Glutamatergic neuron (in vitro differentiated cells): ENCODE measurements at places on chromosomes 3 and 15.

DNA sequence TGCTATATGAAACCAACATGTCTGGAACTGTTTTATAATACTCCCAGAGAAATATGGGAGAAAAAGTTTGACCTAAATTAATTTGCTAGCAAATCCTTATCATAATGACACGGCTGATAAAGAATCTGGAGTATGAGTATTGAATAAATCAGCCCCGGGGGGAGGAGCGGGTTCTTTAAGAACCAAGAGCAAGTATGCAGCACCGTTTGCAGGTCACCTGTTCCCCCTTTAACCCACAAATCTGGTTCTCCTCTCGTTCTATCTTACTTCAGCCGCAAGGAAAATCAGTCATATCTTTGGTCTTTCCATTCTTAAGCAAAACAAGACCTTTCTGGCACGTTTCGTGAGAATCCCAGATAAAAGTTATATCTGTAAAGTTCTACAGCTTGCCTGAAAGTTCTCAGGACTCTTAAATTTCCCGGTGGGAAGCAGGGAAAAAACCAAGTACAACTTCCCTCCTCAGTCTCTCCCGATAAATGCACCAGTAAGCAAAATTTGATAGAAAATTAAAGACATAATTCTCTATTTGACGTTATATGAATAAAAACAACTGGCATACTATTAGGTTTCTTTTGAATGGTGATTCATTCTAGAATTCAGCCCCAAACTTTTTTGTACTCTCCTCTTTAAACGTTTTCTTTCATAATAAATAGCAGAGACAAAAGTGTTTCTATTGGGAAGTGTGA lies 348.6 kb downstream of the ZBBX start:
- no peak overlapping the region for H3K27ac ChIP-seq
- H3K36me3 ChIP-seq = no peaks in the 10 kb centered on the region
- H3K27me3 ChIP-seq = no peaks in the 10 kb centered on the region
- no peak for DNase-seq

- H3K27me3 ChIP-seq = peaks cover 15% of the 10 kb centered on the region
- H3K36me3 ChIP-seq = no peaks in the 10 kb centered on the region
- peaks cover under 1% of the 10 kb centered on the region for H3K4me1 ChIP-seq
- DNase-seq = no peak
Measured at GRCh38 chr3:129007792-129008191, 6.7 kb downstream of the EFCC1 start.

GRCh38 chr3:143755978-143756377 lies 92.3 kb downstream of the SLC9A9 start:
- H3K4me1 ChIP-seq = peaks cover 8% of the 10 kb centered on the region
- DNase-seq = no peak
- H3K36me3 ChIP-seq = no peaks in the 10 kb centered on the region
- no peak overlapping the region for H3K27ac ChIP-seq
- no peak overlapping the region for H3K4me3 ChIP-seq

DNA sequence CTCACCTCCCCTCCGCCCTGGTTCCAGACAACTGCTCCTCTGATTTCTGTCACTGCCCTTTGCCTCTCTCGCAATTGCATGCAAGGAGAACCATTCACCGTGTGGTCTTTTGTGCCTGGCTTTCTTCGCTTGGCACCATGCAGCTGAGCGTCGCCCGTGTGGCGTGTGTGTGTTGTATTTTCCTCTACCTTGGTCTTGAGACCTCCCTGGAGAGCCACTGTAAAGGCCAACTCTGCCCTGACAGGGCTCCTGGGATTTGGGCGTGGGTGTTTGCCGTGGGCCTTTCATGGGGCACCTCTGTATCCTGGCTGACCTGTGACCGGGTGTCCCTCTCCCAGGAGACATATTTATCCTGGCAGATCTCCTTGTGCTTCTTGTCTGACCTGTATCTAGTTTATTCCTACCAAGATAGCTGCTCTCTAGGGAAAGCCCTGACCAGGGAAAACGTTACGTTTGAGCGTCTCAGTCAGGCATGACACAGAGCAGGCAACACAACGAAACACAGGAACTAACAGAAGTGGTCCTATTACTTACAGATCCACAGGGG lies 2.0 kb upstream of the PIGZ start:
- peaks cover 17% of the 10 kb centered on the region for H3K36me3 ChIP-seq
- H3K4me1 ChIP-seq = peaks cover 2% of the 10 kb centered on the region
- no peak for DNase-seq
- peak overlapping the region; percentile 55 for H3K27ac ChIP-seq
- peaks cover 24% of the 10 kb centered on the region for H3K27me3 ChIP-seq

DNA sequence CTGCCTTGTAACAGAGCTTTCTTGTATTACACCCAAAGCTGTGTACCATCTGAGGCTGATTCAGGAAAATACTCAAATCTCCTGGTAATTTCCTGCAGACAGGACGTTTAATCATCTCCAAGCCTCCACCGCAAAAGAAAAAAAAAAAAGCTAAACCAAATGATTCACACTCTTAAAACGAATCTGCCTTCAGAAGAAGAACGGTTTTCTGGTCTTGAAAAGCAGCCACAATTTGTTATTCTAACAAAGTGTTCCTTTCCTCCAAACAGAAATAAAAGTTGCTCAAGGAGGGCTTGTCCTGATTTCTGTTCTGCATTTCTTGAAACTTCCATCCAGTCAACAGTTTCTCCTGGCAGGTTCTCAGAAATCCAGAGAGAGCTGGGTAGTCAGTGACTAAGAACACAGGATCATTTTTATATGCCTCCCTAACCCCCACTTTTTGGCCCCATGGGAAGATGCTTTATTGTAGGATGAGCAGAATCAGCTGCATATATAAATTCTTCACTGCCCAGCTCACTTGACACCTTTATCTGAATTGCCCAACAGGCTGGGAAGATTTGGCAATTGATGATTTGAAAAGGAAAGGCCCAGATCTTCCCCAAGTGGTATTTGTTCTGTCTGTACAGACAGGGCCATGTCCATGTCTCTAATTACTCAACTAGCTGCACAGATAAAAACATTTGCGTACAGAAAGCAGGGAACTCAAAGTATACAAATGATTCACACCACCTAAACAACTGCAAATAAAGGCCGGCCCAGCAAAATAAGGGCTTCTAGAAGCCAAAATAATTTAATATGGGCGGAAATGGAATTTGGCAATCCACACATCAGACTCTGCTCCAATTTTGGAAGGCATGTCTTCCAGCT lies 41.0 kb upstream of the PRICKLE2 start:
- H3K27me3 ChIP-seq = no peaks in the 10 kb centered on the region
- peak overlapping the region; percentile 36 for H3K4me3 ChIP-seq
- H3K4me1 ChIP-seq = peaks cover 14% of the 10 kb centered on the region
- no peak overlapping the region for H3K27ac ChIP-seq
- DNase-seq = no peak
- H3K36me3 ChIP-seq = no peaks in the 10 kb centered on the region

- no peaks in the 10 kb centered on the region for H3K36me3 ChIP-seq
- no peak overlapping the region for H3K27ac ChIP-seq
- H3K4me1 ChIP-seq = no peaks in the 10 kb centered on the region
- H3K27me3 ChIP-seq = no peaks in the 10 kb centered on the region
- H3K4me3 ChIP-seq = no peak overlapping the region
- no peak for DNase-seq
Measured at GRCh38 chr3:411226-411625, 214.7 kb downstream of the CHL1 start.

DNA sequence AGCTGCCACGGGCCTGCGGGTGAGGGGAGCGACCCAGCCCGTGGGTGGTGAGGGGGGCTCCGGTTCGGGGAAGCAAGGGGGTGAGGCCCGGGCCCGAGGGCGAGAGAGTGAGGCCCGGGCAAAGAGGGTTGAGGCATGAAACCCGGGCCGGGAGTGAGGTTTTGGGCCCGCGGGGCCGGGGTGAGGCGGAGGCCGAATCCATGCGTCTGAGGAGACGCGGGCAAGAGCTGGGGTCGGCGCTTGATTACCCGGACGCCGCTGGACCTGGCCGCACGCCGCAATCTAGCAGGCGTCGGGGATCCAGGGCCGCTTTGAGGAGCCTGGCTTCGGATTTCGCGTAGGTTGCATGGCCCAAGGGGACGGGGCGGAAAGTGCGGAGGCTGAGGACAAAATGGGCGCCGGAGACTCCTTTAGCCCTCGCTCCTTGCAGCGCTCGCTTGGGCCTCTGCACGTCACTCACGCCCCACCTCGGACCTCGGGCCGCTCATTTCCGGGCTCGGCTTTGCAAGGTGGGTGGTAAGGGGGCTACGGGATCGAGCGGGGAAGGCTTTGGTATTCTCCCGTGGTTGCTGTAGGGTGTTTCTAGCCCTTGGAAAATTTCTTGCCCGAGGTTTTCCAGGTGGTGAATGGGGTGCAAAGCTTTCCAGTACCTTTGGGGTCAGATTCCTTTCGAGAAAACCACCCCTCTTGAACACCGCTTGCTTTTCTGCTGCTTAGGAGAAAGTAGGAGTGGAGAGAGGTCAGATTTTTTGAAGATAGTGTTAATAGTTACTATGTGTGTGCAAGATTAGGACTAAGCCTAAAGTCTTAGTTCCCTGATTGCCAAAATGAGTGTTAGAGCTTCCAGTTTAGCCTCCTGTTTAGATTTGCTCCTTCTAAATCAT lies 827 bp downstream of the SLC25A36 start:
- H3K27me3 ChIP-seq = peaks cover 10% of the 10 kb centered on the region
- no peaks in the 10 kb centered on the region for H3K36me3 ChIP-seq
- H3K27ac ChIP-seq = peak overlapping the region; percentile 98
- H3K4me1 ChIP-seq = peaks cover 28% of the 10 kb centered on the region

GRCh38 chr3:22269831-22270230 lies 518.8 kb upstream of the ZNF385D start:
- H3K4me1 ChIP-seq = no peaks in the 10 kb centered on the region
- no peak overlapping the region for H3K27ac ChIP-seq
- no peak for DNase-seq
- no peaks in the 10 kb centered on the region for H3K36me3 ChIP-seq
- no peak overlapping the region for H3K4me3 ChIP-seq

DNA sequence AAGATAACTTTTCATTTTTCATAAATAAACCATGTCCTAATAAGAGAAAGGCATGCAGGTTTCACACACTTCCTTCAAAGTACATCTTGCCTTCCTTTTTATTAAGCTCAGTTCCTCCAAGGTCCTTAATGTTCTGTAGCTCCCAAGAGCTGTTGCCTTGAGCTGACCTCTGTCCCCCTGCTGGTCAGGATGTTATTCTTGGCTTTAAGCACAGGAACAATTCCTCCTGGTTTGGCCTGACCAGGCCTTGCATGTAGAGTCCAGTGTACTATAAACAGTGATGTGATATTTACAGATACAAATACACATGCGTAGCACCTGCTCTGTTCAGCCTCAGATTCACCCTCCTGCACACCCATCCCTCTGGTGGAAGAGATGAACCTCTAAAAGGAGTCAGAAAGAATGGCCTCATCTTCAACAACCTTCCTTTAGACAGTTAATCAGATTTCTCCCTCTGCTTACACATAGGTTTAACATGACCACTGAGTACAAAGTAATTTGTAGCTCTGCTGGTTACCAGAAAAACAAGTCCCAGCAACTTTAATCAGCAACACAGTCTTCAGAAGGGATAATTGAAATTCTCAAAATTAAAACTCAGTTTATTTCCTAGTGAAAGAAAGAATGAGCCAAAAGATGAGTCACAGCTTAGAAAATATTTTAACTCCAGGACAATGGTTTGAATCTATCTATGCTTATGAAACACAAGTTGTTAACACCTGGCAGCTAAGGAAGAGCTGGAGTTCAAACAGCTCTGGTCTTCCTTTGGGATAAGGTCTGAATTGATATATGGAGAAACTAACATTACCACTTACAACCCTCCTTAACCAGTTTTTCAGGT lies 46.5 kb downstream of the PTPN9 start:
- H3K36me3 ChIP-seq = no peaks in the 10 kb centered on the region
- H3K4me3 ChIP-seq = no peak overlapping the region
- peak overlapping the region; percentile 87 for H3K27ac ChIP-seq
- peak; percentile 38 for DNase-seq
- H3K4me1 ChIP-seq = peaks cover 28% of the 10 kb centered on the region

DNA sequence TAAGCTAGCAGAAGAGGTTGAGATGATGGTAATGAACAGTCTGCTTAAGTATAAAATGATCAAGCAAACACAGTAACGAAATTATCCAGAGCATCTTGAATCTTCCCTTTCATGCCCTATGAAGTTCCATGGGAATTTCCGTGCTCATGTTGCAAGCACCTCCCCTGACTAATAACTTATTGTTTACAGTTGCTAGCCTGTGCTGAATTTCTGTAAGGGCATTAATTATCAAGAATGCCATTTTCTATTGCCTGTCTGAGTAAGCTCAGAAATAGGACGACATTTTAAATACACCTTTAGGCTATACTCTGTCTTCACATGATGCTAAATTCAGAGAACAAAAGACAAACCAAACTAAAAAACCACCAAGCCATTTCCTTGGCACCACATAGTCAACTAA lies 257.5 kb upstream of the LRTM1 start:
- no peaks in the 10 kb centered on the region for H3K4me1 ChIP-seq
- no peak for DNase-seq
- no peaks in the 10 kb centered on the region for H3K36me3 ChIP-seq
- no peak overlapping the region for H3K27ac ChIP-seq

GRCh38 chr3:27326202-27326601 lies 43.0 kb downstream of the NEK10 start:
- no peak overlapping the region for H3K4me3 ChIP-seq
- H3K27me3 ChIP-seq = peaks cover 3% of the 10 kb centered on the region
- peaks cover 7% of the 10 kb centered on the region for H3K36me3 ChIP-seq
- DNase-seq = no peak
- H3K27ac ChIP-seq = no peak overlapping the region
- no peaks in the 10 kb centered on the region for H3K4me1 ChIP-seq

DNA sequence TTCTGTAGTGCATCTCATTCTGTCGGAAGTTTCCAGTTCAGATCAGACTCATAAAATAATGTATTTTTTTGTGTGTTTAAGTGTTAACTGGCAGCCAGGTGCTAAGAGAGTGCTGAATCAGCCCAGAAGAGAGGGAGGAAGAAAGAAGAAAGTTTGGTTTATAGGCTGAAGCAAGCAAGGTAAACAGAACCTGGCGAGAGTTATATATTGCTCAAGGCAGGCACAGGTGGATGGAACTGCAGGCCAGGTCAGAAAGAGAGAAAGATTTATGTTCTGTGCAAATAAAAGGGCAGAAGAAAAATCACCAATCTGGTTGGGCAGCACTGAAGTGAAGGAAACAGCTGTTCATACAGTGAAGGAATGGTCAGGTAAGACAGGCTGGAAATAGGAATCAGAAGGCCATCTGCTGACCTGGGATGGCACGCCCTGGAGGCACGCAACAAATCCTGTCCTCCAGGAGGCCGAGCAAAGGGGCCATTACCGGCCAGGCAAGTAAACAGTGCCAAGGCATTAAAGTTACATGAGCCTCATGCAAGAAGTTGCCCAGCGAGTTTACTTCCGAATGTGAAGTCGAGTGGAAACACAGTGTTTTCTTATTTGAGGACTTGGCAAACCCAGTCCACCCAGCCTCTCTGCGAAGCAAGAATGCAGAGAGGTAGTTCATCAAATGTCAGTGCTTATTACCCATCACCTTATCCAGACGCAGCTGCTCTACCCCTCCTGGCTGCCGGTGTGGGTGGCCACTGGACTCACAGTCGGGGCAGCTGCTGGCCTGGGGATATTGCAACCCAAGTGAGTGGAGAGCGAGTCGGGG lies 309.8 kb downstream of the VPS13C start:
- H3K27ac ChIP-seq = no peak overlapping the region

GRCh38 chr3:191727338-191727737 lies 266.4 kb downstream of the PYDC2 start:
- no peak overlapping the region for H3K4me3 ChIP-seq
- H3K36me3 ChIP-seq = no peaks in the 10 kb centered on the region
- H3K4me1 ChIP-seq = no peaks in the 10 kb centered on the region
- DNase-seq = no peak
- H3K27ac ChIP-seq = no peak overlapping the region

- no peak overlapping the region for H3K27ac ChIP-seq
- H3K4me3 ChIP-seq = no peak overlapping the region
- peaks cover 4% of the 10 kb centered on the region for H3K36me3 ChIP-seq
- no peak for DNase-seq
Measured at GRCh38 chr15:61501815-61502389, 272.8 kb upstream of the RORA start.
